ENCODE measurements at places on chromosomes 12 and 14.

- DNase-seq, result no peak
These were observed 67.2 kb upstream of the FOXN3 start for GRCh38 chr14:89484051-89484844.

- no peak for DNase-seq
These were observed 3.0 kb upstream of the PIANP start for GRCh38 chr12:6703631-6704030.

GRCh38 chr14:52325630-52326029, 11.5 kb downstream of the PTGER2 start:
- DNase-seq, result no peak

DNA sequence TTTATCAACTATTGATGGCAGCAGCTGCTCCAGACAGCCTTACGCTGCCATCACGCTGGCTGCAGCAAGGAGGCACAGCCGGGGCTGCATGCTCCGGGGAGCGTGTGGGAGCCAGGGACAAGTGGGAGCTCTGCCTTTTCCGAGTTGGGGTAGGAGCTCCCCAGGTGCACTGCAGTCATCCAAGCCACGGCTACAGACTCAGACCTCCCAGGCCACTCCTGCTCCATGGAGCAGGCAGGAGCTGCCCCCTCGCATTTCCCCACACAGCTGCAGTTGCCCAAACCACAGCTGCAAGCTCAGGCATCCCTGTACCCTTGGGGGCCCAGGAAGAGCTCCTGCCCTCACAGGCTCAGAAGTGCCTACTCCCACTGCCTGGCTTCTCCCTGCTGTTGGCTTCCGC, 184.7 kb downstream of the CPNE8 start:
- no peak for DNase-seq

- DNase-seq, result no peak
These were observed 26.5 kb downstream of the MANSC1 start for GRCh38 chr12:12323591-12323990.

DNA sequence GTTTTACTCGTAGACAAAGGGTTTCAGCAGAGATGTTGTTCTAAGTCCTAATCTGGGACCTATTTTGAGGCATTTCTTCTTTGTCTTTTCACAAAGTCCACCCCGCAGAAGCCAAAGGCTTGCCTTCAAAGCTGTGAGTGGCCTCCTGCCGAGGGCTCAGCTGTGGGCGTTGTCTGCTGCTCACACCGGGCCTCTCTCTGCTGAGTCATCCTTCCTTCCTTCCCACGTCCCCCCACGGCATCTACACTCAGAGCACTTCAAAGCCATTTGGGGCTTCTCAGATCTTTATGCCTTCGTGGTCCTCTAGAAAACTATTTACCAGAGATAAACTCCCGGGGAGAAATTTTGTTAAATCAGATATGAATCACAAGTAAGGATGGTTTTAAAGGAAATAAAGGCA, 115.9 kb upstream of the TMPO start:
- DNase-seq, result no peak

DNA sequence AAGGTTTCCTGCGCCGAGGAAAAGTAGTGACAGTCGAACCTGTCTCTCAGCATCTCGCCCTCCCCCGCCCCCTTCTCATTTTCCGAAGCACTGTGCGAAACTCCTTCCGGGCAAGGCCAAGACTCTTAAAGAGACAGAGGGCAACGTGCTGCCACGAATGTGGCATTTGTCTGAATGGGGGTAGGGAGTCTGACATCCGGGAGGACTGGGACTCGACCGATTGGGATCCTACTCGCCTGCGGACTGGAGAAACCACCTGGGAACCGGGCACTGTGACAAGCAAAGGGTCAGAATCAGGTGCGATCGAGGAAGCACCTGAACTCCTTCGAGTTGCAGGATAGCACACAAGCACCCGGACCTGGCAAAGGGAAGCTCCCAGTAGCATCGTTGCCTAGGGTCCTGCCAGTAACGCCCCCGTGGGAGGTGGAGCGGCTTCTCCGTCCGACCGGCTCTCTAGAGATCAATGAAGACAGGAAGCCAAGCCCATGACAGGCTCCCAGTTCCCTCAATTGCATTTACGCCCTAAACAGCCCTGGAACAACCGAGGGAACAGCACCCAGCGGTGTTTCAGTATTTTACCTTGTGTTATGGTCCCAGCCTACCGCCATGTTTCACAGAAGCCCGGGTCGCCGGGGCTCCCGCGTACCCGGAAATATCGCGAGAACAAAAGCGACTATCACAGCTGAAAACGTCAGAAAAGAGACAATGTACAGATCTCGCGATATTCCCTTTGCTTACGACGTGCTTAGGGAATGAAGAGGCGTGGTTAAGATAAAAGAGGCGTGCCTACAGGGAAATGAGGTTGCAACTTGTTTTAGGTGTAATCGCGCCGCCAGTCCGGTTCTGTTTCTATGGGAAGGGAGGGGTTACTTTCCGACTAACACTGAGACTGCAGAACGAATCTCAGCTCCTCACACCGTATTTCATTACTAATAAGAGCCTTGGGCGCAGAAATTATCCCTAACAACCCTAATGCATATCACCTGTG, at the start of gene ERGIC2:
Gene ERGIC2 (minus strand): TSS at position 637 of the 988 bp plus-strand sequence. CDS start 9,539 bp downstream, outside the sequence.
- DNase-seq, result peak; percentile 88

DNA sequence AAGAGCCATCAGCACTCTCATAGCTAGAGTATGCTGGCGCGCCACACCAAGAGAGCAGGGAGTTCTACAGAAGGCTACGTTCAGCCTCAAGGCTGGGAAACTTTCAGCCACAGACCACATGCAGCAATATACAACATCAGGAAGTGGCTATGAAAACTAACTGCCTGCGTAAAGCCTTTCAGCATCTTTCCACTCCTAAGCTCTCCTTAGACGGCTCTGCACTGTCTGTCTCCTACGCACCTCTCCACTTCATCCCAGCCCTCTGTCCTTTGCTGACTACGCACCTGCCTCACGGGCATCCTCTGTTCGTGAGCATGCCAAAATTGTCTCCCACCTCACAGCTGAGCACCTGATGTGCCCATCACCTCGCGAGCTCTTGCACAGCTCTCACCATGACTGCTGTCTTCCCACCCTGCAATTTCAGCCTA, 9.7 kb downstream of the MPHOSPH9 start:
- no peak for DNase-seq

DNA sequence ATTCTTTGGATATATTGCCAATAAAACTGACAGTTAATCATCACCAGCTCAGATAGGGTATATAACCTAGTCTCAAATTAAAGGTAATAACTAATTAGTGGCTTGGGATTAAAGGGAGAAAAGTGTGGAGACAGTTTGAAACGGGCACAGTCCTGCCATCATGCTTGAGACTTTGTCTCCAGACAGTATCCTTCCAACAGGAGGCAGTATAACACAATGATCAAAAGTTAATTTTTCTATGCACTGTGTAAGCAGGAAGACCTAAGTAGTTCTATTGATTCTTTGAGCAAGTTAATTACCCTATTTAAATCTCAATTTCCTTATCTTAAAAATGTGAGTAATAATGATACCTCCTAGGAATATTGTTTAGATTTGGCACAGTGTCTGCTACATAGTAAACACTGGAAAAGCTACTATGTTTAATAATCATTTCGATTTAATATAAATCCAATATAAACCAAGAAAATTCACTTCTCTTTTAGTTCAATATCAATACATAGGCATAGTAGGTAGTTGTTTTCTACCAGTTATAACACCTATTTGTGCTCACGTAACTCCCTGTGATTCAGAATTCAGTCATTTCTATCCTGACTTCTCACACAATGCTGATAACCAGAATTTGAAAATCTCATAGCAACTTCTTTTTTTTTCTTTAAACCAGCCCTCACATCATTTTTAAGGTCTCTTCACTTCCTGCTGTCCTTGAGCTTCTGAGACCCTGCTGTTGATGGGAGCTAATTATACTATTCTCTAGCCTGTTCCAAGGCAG, 53.7 kb downstream of the GALNT4 start:
- DNase-seq, result no peak

- no peak for DNase-seq
These were observed 960 bp downstream of the GPR162 start for GRCh38 chr12:6822426-6823135.

DNA sequence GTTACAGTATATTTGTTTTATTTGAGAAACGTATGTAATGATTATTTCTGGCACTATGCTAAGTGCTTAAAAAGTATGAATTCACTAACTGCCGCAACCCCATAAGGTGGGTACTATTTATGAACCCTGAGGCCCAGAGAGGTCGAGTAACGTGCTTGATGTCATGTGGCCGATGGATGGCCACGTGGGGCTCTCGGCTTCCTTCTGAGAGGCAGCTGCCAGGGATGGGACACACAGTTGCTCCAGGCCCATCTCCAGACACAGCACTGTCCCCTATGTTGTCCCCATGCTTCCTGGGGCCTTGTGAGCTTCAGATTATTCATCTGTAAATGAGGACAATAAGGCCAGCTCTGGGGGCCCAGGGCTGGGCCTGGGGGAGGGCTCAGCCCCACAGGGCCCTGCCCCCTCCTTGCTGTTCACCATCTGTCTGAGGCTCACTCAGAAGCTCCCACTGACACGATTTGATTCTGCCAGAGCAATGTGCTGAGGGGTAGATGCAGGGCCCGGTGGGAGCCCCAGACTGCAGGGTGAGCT, 115.0 kb downstream of the CALM1 start:
- DNase-seq, result no peak

DNA sequence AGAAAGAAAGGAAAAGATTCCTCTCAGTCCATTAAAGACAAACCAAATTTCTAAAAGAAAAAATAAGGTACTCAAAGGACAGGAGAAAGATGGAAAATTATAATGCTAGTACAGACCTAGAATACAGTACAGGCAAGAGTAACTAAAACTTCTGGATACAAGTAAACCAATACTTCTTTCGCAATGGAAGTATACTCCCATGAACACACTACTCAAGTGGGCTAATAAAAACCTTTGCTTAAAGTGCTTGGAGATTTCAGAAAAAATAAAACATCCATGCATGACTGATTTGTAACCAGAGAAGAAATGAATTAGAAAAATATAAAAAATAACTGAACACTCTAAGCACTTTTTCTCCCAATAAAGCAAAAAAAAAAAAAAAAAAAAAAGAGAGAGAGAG, 3.5 kb downstream of the ZBTB25 start:
- no peak for DNase-seq

DNA sequence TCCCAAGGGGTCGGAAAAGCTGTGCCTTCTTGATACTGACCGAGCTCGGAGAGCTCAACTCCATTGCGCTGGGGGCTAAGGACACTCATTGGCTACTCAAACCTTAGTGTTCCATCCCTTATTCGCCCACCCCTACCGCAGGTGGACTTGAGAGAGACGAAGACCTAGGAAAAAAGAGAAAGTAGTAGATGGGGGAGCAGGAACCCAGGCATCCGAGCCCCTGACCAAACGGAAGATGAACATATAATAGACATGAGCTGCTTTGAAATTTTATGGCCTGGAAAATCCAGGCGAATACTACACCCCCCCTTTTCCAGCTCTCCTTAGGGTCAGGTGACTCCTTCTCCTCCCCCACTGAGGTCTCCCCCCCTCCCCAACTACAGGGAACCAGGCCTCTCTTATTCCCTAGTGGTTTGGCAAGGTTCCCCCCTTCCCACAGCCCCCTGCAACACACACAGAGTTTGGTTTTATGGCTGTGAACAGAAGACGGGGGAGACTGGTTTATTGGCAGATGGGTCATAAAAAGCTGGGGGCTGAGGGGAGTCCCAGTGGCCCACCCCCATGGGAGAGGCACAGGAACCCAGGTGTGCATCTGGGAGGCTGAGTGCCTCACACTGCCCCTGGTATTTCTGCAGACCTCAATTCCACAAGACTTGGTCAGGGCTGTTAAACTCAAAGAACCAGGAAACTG, 1.6 kb downstream of the GDF11 start:
- DNase-seq, result no peak

DNA sequence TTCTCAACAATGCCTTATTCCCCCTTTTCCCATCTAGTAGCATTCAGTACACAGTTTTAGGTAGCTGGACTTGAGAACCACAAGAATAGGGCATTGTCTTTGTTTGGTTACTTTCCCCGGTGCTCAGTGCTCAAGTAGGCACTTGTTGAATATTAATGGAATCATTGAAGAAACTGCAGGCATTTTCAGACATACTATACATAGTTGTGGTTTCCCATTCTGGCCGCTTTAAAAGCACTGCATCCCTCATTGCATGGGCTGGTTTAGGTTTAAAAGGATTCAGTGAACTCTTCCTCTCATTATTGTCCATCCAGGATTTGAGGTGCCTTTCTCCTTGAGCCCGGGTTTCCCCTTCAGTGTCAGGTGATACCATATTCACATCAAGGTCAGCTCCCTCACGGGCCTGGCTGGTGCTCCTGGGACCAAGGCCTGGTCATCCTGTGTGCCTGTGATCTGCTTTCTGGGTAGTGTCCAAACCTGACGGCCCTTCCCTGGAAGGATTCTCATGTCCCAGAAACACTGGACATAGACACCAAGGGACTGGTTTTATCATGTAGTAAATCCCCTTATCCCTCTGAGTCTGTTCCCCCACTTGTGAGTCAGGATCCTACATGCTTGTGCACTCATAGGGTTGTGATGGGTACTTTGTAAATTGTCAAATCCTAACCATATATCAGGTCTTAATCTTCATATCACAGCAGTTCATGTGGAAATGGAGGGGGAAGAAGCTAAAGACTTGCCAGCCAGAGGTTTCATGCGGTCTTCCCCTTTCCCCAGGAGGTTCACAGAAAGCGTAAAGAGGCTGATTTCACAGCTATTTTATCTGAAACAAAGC, 7.4 kb downstream of the TCP11L2 start:
- no peak for DNase-seq

DNA sequence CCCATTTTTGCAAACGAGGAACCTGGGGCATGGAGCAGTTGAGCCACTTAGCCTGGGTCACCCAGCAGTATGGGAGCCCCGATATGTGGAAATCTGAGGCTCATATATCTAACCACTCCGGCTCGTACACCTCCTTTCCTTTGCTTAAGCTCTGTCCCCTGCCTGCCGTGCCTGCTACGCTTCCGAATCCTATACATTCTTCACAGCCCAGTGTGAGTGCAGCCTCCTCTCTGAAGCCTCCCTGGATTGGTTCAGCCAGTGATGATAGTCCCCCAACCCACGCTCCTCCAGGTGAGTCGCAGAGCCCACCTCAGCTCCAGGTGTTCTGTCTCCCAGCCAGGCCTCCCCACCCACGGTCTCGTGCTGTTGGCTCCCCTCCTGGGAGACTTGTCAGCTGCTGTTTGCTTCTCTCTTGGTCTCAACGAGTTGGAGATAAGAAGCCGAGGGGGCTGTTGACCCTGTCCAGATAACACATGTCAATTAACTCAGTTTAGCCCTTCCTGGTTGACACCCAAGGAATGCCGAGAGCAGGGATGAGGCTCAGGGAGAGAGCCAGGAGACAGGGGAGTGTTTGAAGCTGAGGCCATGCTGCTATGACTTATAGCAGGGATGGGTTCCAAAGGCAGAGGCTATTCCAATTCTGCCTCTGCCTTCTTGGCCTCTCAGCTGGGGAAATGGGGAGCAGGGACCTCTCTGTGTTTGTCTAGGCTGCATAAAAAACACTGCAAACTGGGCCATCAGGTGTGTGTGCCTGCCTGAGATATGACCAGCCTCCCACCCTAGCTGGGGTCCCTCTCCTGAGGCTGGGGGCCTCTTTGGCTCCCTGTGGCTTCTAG, 19.0 kb downstream of the SDSL start:
- no peak for DNase-seq

GRCh38 chr14:61475316-61475715, 153.9 kb downstream of the PRKCH start:
- peak; percentile 44 for DNase-seq

GRCh38 chr12:111687255-111687654, 1.4 kb downstream of the ACAD10 start:
- no peak for DNase-seq
